ENCODE measurements at places on chromosomes 12 and 14. TPM values are rescaled to one million over a fixed set of nuclear protein-coding genes. Genes with fewer than 3 reads are reported as not detected.

DNA sequence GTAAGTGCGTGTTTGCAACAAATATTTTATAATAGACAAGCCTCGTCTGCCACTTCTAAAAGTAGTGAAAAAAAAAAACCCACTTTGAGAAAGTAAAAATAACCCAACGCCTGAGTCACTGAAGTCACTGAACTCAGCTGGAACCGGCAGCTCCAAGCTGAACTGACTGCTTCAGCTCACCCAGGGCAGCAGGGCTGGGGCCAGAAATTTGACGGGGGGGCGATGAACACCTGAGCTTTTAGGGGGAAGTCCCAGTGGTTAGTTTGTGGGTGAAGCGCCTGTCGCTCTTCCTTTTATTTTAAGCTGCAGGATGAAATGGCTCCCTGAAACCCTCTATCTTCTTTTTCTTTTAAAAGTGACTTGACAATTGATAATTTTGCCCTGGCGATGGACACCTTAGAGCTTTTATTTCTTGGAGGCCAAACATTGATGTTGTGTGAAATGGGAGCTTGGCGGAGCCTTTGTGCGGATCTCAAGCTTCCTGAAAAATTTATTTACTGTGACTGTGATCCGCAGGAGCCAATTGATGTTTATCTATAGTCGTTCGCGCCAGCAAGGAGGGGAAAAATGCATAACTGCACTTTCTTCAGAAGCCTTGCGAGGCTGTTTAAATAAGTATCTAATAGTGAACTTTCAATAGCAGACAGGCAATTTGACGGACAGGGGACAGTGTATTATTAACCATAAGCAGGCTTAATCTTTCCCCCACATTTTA lies 173.2 kb upstream of the MYL2 start:
- H3K27me3 ChIP-seq, result peaks cover 6% of the 10 kb centered on the region
- no peak overlapping the region for H3K27ac ChIP-seq
- no peaks in the 10 kb centered on the region for H3K4me1 ChIP-seq
- H3K36me3 ChIP-seq, result no peaks in the 10 kb centered on the region
- no peak for DNase-seq
- no peak overlapping the region for H3K4me3 ChIP-seq

The NTF3 gene
- total RNA-seq, result not detected

The DBX2 gene
- not detected for total RNA-seq

The ITGA5 gene
- 688 TPM for total RNA-seq

The KRT73 gene
- 0.77 TPM for total RNA-seq

The CYP27B1 gene
- total RNA-seq, result 1.4 TPM

The ANO2 gene
- 4.5 TPM for total RNA-seq

Measured in endothelial cell (in vitro differentiated cells).